Iris pigment epithelial cell (primary cell): ENCODE measurements at places on chromosomes 2 and 18.

DNA sequence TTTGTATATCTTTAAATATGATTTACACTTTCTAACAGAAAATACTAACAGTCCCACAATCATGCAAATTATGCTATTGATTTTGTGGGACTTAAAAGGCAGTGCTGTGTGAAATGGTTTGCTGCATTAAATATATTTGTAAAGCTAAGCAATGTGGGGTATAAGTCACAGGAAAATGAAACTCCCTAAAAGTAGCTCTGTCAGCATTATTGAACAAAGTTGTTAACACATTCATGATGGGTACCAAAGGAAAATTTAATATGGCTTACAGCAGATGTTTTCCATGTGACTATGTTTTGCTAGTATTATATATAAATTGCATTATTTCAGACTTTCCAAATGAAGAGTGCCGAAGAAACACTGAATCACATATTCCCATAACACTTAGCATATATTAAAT, 1450.0 kb downstream of the LRP1B start:
- DNase-seq, result no peak

DNA sequence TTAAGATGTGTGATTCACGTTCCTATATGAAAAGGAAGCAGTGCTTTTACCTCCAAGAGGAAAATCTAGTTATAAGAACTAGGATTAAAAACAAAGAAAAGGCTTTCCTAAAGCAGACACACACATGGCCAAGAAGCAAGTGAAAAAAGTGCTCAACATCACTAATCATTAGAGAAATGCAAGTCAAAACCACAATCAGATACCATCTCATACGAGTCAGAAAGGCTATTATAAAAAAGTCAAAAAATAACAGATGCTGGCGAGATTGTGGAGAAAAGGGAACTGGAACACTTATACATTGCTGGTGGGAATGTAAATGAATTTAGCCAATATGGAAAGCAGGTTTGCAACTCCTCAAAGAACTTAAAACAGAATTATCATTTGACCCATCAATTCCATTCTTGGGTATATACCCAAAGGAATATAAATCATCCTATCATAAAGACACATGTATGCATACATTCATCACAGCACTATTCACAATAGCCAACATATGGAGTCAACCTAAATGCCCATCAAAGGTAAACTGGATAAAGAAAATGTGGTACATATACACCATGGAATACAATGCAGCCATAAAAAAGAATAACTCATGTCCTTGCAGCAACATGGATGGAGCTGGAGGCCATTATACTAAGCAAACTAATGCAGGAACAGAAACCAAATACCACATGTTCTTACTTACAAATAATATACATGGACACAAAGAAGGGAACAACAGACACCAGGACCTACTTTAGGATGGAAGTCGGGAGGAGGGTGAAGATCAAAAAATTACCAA, 285.3 kb downstream of the RAD51AP2 start:
- peak; percentile 6 for DNase-seq

DNA sequence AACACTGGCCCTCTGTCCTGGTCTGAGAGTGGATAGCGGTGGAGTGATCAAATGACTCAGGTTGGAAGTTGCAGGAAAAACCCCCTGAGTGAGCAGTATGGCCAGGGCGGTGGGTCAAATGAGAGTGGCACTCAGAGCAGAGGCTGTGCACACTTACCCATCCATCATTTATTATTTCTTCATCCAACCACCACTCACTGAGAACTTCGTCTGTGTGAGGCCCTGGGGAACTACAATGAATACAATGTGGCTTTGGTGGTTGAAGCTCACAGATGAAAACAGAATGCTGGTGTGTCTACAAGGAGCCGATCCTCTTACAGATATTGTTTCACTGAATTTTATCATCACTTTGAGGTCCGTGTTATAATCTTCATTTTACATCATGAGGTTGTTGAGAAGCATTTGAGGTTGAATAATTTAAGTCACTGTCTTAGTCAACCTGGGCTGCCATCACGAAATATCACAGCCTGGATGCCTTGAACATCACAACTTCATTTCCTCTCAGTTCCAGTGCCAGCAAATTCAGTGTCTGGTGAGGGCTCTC, 73.4 kb upstream of the ID2 start:
- peak; percentile 4 for DNase-seq

- peak; percentile 58 for DNase-seq
Measured at GRCh38 chr2:235551965-235552364, 58.1 kb downstream of the AGAP1 start.

- DNase-seq, result no peak
Measured at GRCh38 chr2:193502363-193503035, 1307.8 kb upstream of the TMEFF2 start.

GRCh38 chr2:238465487-238466242, 38.9 kb downstream of the ASB1 start:
- no peak for DNase-seq

DNA sequence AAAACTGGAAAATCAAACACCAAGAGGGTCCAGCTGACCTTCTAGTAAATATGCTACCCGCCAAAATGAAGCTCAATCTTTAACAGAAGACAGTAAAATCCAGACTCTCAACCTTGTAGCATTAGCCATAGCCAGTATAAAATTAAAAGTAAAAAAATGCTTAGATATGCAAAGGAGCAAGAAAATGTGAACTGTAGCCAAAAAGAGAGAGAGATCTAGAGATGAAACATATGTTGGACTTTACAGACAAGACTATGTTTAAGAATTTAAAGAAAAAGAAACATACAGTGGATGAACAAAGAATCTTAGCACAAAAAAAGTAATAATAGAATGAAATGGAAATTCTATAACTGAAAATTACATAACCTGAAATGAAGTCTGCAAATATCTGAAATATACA, 344.5 kb downstream of the LRATD1 start:
- no peak for DNase-seq

DNA sequence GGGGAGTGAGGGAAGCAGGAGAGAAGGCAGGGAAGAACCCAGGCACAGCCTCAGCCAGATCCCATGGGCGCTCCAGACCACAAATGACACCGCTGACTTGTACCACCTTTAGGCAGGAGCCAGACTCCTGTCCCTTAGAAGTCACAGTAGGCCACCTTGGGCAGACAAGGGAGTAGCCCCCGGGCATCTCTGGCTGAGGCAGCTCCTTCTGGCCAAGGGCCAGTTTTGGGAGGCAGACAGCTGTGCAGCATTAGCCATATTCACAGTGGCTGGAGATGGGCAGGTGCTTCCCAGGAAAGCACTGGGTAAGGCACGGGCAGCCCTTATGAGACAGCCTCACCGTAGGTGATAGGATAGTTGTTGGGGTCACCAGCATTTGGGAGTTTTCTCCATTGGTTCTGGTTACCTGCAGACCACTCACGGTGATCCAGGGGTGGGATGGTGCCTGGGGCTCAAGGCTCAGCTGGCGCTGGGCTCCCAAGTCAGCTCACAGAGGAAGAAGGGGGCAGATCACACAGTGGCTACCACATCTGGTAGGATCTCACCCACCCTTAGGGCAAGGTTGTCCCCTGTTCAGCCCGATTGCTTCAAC, 2.1 kb downstream of the ASTL start:
- DNase-seq, result no peak

GRCh38 chr2:233267516-233268245, 16.2 kb downstream of the ATG16L1 start:
- no peak for DNase-seq

DNA sequence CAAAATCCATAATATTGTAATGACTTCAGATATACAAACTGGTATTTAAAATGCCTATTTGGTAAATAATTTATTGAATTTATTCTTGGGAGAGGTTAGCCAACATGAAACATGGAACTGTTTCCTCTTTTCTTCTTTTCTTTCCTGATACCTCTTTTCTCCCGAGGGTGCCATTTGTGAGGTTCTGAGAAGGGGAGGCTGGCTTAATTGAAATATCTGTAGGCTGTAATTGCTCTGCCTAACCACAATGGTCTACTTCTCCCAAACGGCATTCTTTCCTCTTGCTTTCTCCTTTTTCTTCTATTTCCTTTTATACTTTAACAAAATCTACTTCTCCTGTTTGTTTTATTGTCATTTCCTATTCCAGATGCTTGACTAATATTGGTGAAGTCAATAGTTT, 114.9 kb downstream of the TCF4 start:
- DNase-seq, result no peak

DNA sequence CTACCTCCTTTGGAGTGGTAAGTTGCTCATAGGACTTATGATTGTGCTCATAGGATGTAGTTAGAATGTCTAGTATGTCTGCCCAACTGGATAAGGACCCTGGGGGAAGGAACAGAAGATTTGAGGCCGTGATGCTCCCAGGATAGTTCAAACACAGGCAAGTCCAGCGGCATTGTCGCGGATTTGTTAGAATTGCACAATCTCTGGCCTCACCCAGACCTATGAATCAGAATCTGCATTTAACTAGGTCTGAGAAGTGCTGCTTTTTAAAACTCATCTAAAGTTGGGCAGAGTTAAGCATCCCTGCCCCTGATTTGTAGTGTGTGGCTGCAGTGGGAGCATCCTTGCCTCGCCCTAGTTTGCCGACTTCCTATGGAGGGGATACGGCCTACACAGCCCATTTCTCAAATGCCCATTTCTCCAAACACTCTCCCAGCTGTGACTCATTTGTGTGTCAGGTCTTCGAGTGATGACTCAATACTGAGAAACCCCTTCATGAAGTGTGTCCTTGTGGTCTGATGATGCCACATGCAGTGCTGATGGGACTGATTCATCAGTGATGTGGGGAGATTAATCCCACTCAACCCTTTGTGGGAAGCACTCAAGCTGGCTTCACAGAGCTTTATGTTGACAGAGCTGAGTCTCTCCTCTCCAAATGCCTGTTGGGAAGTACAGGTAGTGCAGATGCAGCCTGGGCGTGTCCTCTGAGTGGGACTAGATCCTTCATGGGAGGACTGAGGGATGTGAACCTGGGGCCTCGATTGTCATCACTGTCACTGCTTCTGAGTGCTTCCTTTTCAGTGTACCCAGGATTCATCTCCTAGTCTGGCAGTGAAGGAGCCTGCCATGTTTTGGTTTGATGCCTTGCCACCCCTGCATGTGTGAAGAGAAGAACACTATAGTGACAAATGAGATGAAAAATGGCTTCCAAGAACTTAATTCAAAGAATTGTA, 18.7 kb downstream of the SMIM21 start:
- DNase-seq, result peak; percentile 99

GRCh38 chr18:49082714-49083688, 132.2 kb upstream of the SMAD7 start:
- DNase-seq, result no peak

GRCh38 chr2:28636491-28636890, 115.1 kb upstream of the PPP1CB start:
- DNase-seq, result no peak

DNA sequence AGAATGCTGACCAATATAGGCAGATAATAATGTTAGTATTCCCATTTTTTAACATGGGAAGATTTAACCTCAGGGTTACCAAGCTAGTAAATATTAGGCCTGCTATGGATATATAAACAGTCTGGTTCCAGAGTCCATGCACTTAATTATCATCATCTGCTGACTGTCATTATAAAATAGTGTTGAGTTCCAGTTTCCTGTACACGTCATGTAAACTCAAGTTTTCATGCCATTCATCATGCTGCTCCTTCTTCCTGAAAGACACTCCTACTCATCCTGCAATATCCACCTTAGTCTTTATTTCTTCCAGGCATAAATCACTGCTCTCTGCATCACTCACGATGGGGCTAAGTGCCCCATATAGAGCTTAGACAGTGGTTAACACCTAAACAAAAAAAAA, 420.8 kb upstream of the SPHKAP start:
- no peak for DNase-seq

- no peak for DNase-seq
Measured at GRCh38 chr2:233584210-233584609, 17.6 kb upstream of the USP40 start.

DNA sequence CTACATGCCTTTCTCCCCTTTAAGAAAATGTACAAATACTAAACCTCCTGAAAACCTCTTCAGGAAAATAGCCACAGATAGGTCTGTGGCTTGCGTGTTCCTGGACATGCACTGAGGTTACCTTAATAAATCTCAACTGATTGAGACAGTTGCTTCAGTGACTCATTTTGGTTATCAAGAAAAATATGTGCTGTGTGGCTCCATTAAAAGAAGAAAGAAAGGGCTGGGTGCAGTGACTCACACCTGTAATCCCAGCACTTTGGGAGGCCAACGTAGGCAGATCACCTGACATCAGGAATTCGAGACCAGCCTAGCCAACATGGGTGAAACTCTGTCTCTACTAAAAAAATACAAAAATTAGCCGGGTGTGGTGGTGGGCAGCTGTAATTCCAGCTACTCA, 27.1 kb downstream of the CREG2 start:
- DNase-seq, result peak; percentile 46

- DNase-seq, result no peak
Measured at GRCh38 chr2:43539436-43539835, 56.4 kb downstream of the THADA start.

GRCh38 chr2:158965107-158965506, 3.3 kb upstream of the TANC1 start:
- no peak for DNase-seq

- DNase-seq, result peak; percentile 92
Measured at GRCh38 chr18:48529796-48530195, 9.0 kb upstream of the CTIF start.

GRCh38 chr2:234961784-234962183, 10.0 kb downstream of the SH3BP4 start:
- DNase-seq, result no peak

- DNase-seq, result no peak
Measured at GRCh38 chr2:152485954-152486736, 151.2 kb downstream of the FMNL2 start.

GRCh38 chr2:199484927-199485326, 27.2 kb upstream of the SATB2 start:
- DNase-seq, result no peak

DNA sequence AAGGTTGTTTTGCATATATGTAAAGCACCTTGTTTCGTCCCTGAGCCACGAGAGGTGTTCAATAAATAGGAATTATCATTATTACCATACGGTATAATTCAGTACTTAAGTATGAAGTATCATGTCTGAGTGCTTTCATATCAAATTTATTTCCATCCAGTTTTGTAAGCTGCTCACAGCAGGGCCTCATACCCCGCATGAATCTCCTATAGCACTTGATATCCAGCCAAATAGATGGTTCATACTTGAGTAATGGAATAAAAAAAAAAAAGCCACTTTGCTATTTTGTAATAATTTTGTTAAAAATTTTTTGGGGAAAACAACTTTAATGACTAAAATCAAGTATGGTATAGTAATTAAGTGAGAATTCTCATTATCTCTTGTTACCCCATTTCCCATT, 160.8 kb upstream of the NOSTRIN start:
- DNase-seq, result peak; percentile 22

DNA sequence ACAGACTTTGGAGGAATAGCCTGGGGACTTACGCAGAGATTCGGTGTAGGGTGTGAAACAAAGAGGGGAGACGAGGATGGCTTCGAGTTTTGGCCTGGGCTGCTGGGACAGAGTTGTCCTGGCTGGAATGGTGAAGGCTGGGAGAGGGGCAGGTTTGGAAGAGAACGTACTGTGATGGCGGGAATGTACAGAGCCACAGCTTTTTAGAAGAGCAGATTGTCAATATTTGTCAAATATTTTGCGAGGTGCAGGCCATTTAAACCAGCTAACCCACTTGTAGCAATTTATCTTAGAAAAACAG, 14.4 kb upstream of the ITM2C start:
- no peak for DNase-seq

- DNase-seq, result no peak
Measured at GRCh38 chr2:173359231-173359630, 4.6 kb downstream of the CDCA7 start.
